Stimulated activated effector memory CD8-positive, alpha-beta T cell treated with anti-CD3 and anti-CD28 coated beads, Interleukin-12 subunit alpha, Interleukin-12 subunit beta, amount 100 ng/mL, for 72 hours (primary cell): ENCODE measurements at places on chromosomes 4 and X.

DNA sequence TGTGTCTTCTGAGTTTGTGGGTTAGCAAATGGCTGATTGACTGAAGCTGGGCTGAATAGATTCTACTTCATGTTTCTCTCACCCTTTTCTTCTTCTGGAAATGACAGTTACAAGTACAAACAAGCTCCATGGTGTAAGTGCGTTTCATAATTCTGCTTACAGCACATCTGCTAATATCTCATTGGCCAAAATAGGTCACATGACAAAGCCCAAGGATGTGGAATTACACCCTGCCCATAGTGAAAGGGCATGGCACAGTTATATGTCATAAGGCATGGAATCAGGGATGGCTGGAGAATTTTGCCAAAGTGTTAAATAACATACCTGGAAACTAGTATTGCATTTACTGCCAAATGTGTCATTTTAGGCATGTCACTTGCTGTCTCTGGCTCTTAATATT lies 327.2 kb downstream of the NKX6-1 start:
- no peak for DNase-seq

GRCh38 chr4:133865612-133866327 lies 335.8 kb downstream of the PABPC4L start:
- no peak for DNase-seq

- DNase-seq = no peak
Observed at GRCh38 chrX:153732401-153732800, 7.7 kb downstream of the ABCD1 start.

- no peak for DNase-seq
Observed at GRCh38 chr4:33914386-33914785, 2329.9 kb downstream of the ARAP2 start.
